Kasumi-1 (cell line): ENCODE measurements at places on chromosomes 1 and 21.
A peak's percentile ranks its signal among the peaks of the same experiment; 100 is the strongest.

DNA sequence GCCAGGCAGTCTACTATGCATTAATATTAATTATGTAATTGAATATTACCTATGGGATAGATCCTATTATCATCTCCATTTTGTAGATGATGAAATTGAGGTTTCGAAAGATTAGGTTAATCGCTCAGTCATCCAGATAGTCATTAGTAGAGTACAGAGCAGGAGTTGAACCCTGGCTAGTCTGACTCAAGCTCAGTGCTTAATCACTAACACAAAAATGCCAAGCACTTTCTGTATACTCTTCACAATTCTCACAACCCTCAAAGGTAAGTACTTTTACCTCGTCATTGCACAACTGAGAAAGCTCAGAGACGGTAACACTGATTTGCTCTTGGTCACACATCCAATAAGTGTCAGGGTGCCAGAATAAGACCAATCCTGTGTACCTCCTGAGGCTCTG, 280.2 kb upstream of the PLXNA2 start:
- no peak for DNase-seq

- no peak for DNase-seq
These were observed 8.0 kb upstream of the PLXNA2 start for GRCh38 chr1:208251911-208252835.

GRCh38 chr1:62311473-62311943, 7.7 kb downstream of the KANK4 start:
- DNase-seq: no peak

GRCh38 chr1:150764617-150765101, 919 bp downstream of the CTSS start:
- DNase-seq: no peak

DNA sequence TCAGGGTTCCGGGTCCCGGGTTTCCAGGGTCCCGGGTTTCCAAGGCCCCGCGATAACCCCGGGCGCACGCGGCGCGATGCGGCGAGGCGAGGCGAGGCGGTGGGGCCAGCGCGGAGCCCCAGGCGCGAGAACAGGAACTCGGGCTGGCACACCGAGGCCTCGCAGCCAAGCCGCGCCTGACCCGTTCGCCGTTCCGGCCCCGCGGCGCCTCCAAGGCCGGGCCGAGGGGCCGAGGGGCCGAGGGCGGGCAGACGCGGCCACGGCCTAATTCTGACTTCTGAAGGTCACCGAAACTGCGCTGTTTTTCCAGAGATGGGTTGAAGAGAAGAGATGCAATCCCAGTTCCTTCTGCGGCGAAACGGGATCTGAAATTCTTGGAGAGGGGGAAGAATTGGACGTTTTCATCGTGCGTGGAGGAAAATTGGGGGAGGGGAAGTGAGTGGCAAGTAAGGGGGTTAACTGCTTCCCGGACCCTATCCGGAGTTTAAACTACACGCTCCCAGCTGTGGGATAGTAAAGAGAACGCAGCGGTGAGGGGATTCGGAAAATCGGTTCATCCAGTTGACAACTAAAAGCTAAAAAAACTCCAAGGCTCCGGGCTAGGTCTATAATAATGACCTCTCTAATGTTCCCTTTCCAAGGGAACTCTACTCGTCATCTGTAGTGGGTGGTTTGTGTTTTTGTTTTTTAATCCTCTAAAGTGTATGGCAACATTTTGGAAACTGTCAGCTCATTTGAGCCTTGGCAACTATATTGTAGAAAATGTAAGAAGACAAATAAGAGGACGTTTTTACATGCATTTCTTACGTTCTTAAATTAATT, 8.2 kb downstream of the TBX15 start:
- no peak for DNase-seq

- DNase-seq: no peak
These were observed 53.9 kb downstream of the FH start for GRCh38 chr1:241465673-241466072.

GRCh38 chr1:221241157-221241556, 361.9 kb downstream of the HLX start:
- DNase-seq: peak; percentile 10

- peak; percentile 84 for DNase-seq
These were observed 1.4 kb upstream of the IRF2BP2 start for GRCh38 chr1:234611225-234611846.

GRCh38 chr1:177984136-177984525, 14.3 kb upstream of the SEC16B start:
- no peak for DNase-seq

DNA sequence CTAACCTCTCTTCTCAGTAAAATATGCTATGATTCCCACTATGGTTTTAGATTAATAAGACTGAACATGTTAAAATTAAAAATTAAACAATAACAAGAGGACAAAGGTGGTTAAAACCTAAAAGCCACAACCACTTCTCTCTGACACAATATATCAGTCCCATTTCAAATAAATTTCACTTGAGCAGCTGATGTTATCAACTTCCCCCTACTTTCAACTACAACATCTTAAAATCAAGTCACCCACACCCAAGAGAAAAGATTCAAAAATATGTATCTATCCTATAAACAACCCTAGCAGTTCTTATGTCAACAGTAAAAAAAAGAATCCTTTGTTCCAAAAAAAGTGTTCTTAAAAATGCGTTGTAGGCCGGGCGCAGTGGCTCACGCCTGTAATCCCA, 7.5 kb downstream of the PUM1 start:
- DNase-seq: no peak

- no peak for DNase-seq
These were observed 43.9 kb upstream of the POFUT2 start for GRCh38 chr21:45331531-45332147.

GRCh38 chr1:192609110-192610079, 26.6 kb upstream of the RGS13 start:
- DNase-seq: peak; percentile 97

- no peak for DNase-seq
These were observed 33.4 kb downstream of the DDX20 start for GRCh38 chr1:111789142-111789541.

DNA sequence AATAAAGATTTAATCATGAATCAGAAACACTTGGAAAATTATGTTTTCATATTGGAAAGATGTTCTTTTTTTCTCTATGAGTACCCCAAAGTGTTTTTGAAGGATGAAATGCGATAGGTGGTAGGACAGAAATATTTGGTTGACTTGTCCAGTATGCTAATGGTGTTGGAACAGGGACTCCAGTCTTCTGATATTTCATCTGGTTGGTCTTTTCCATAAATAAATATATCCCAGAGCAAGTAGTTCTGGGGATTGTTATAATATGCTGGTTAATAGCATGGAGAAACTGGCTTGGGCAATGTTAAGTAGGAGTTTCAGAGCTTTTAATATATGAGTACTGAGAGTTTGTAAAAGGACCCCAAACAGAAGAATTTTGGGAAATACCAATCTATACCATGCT, 8.7 kb downstream of the PGM1 start:
- DNase-seq: no peak

- peak; percentile 20 for DNase-seq
These were observed 46.3 kb downstream of the GPA33 start for GRCh38 chr1:167043752-167044488.

GRCh38 chr21:26124421-26124833, 46.1 kb downstream of the APP start:
- DNase-seq: no peak

GRCh38 chr1:205826016-205826806, 13.2 kb upstream of the SLC41A1 start:
- DNase-seq: no peak

DNA sequence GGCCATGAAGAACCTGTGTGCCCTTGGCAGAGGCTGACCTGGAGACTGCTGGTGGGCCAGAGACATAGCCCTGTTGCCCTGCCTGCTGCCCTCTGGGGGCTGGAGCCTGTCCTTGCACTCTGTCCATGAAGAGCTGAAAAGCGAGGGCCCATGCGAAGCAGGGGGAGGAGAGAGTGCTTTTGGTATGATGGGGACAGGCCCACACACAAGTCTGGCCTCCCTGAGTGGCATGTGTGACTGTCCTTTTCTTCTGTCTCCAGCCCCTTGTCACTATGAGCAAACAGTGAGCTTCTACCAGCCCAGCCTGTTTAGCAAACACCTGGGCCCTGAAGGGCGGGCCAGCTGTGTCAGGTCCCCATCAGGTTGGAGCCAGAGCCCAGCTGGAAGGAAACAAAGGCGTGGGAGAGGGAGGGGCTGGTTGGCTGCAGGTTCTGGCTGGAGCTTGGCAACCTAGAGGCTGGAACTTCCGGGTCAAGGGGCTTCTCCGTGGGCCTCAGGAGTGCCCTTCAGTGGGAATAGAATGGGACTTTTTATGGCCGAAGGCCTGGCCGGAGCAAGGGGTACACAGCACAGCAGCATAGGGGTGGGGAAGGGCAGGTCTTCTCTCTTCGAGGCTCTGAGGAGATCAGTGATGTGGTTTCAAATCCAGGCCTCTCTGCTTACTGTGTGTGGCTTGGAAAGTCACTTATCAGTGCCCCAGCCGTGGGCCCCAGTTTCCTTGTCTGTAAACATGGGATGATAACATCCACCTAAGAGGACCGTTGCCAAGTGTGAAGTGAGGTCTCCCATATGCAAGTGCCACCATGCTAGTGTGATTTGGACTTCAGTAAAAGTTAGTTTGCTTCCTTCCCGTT, 14.3 kb downstream of the QSOX1 start:
- DNase-seq: peak; percentile 35

DNA sequence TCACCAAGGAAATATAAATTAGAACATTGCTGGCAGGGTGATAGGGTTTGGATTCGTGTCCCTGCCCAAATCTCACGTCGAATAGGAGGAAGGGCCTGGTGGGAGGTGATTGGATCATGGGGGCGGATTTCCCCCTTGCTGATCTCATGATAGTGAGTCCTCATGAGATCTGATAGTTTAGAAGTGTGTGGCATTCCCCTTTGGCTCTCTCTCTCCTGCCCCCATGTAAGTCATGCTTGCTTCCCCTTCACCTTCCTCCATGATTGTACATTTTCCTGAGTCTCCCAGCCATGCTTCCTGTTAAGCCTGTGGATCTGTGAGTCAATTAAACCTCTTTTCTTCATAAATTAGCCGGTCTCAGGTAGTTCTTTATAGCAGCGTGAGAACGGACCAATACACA, 60.6 kb downstream of the VPS26C start:
- DNase-seq: no peak

DNA sequence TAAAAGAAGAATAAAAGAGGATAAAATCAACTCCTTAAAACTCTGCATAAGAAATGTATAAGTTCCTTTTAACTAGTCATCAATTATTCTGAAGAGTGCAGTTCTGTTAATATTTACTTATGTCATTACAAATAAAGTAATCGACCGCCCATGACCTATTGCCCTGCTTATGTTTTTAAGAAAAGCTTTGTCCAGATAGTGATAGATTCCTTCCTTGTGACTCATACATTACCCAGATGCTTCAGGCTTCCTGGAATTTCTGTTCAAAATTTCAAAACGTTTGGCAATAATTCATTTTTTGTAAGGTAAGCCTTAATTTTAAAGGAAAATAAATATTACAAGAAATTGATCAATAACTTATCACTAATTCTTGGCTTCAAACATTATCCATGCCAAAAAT, 918.2 kb upstream of the ADGRL2 start:
- no peak for DNase-seq

- no peak for DNase-seq
These were observed 31.5 kb upstream of the CD1D start for GRCh38 chr1:158149175-158149574.

DNA sequence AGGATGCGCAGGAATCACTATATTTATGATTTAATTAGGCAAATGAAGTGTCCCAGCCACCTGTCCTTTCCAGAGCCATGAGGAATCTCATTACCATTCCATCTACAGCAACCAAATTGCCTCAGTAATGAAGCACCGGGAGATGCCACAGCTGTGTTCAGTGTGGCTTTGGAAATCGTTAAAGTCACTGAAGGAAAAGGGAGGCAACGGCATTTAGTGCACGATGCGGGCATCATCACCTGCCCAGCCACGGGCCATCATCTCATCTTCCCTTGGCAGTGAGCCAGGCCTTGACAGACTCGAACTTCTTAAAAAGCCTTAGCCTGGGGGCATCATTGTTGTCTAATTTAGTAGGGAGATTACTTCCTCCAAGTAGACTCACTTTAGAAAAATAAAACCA, 67.8 kb downstream of the CNIH3 start:
- DNase-seq: no peak

- no peak for DNase-seq
These were observed 255.7 kb upstream of the FMN2 start for GRCh38 chr1:239835946-239836440.

DNA sequence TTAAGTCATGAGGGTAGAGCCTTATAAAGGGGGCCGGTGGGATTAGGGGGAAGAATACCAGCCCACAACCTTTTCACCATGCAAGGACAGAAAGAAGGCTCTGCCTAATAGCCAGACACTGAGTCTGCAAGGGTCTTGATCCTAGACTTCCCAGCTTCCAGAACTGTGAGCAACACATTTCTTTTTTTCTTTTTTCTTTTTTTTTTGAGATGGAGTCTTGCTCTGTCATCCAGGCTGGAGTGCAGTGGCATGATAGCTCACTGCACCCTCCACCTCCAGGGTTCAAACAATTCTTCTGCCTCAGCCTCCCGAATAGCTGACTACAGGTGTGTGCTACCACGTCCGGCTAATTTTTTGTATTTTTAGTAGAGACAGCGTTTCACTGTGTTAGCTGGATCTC, 1.7 kb upstream of the ARL8A start:
- no peak for DNase-seq

DNA sequence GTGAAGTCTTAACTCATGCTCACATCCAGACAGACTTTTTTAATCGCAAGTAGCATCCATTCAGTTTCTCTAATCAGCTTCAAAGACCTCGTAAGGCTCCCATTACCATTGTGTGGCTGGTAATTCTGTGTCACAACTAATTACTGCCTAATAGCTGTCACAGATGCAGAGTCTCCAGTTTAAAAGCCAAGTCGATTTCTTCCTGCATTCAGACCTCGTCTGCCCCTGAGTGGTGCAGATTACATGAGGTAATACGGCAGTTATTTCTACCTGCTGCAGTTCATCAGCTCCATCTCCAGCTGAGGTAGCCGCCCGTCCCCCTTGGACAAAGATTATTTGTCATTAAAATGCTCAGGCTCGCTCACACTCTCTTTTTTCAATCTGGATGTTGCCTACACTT, 34.4 kb upstream of the OLIG2 start:
- no peak for DNase-seq

DNA sequence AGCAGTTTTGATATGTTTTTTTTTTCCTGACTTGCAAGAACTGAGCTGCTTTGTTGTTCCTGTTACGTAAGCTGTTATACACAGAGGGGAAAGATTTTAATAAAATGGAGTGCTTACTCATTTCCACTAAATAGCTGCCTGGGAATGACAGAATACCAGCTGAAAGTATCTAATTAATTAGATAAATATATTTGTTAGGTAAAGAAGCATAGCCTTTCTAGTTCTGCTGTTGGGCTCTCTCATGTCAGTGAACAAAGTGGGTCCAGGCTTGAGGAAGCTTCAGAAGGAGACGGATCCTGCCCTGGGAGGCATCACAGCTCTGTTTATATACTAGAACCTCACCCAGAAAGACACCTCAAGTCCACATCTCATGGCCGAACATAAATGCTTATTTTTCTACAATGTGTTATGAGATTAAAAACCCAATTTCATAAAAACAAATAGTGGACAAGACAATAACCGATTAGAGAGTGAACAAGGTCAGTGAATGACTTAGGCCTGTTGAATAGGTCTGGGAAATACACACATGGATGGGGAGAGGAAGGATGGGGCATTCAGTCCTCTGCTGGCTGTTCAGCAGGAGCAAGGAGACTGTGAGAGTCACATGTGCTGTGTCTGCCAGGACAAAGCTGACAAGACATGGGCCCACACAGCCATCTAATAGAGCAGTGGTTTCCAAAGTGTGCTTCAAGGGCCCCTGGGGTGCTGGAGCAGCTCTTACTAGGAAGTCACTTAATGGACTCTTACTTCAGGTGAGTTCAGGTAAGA, 20.6 kb downstream of the TRAF5 start:
- DNase-seq: no peak
